ENCODE measurements at places on chromosomes 2 and 18.
A peak's percentile ranks its signal among the peaks of the same experiment; 100 is the strongest.

- no peak for DNase-seq
Measured at GRCh38 chr2:180554330-180554729, 426.1 kb upstream of the UBE2E3 start.

- peak; percentile 18 for DNase-seq
Measured at GRCh38 chr2:219252570-219252899, 508 bp upstream of the TUBA4B start.

GRCh38 chr2:175741164-175741563 lies 260.9 kb downstream of the LNPK start:
- no peak for DNase-seq

- DNase-seq = no peak
Measured at GRCh38 chr2:121664086-121664485, 14.8 kb upstream of the CLASP1 start.

- DNase-seq = no peak
Measured at GRCh38 chr2:165469417-165469816, at the start of gene CSRNP3. Gene CSRNP3, plus strand, starts transcription at chr2:165469698. Its CDS starts 125,368 bp downstream, at chr2:165595066.

- no peak for DNase-seq
Measured at GRCh38 chr2:7016148-7016547, 98.9 kb downstream of the RNF144A start.

DNA sequence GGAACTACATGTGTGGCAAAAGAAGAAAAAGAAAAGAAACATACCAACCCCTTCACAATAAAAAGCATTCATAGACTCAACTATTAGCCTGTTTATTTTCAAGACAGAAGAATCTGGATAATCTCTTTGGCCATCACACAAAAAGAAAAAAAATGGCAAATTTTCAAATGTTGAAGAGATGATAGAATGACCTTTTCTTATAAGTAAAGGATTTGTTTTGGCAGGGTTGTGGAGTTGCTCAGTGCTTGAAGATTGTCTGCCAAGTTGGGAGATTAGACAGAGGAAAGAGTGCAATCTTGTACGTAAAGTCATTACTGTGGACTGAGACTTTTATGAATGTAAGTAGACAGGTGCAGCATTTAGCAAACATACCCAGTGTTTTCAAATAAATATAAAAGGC lies 18.5 kb upstream of the FAM171B start:
- DNase-seq = no peak
